Activated naive CD4-positive, alpha-beta T cell (primary cell): ENCODE measurements at places on chromosomes 1 and 21.

GRCh38 chr1:221762121-221762520 lies 20.2 kb upstream of the DUSP10 start:
- DNase-seq: no peak

- no peak for DNase-seq
These were observed 88.9 kb downstream of the NTNG1 start for GRCh38 chr1:107229711-107230110.

DNA sequence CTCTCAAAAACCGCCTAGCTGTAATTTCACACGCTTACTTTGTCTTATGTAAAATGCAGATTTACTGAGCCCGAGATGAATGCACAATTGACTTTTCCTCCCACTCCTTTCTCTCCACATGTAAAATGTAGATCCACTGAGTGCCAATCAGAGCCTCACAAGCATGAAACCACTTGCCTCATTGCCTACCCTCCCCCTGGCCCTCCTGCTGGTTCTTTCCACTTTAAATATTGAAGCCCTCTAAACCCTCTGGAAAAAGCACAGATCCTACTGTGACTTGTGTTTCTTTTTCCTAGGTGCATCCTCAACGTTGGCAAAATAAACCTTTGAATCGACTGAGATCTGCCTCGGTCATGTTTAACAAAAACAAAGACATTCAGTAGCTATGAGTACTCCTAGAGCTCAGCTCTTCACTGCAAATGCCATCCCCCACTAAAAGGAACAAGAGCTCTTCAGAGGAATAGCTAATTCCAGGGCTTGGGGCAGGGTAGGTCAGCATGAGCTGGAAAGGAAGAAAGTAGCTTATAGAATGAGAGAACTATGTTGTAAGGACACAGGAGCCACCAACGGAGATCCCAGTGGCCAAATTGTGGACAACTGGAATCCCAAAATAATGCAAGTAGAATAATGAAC lies 365.5 kb upstream of the RUNX1 start:
- no peak for DNase-seq

- DNase-seq: no peak
These were observed 74.7 kb downstream of the HSPA13 start for GRCh38 chr21:14308234-14308633.

- no peak for DNase-seq
These were observed 35.6 kb downstream of the TMEM63A start for GRCh38 chr1:225846331-225847310.

DNA sequence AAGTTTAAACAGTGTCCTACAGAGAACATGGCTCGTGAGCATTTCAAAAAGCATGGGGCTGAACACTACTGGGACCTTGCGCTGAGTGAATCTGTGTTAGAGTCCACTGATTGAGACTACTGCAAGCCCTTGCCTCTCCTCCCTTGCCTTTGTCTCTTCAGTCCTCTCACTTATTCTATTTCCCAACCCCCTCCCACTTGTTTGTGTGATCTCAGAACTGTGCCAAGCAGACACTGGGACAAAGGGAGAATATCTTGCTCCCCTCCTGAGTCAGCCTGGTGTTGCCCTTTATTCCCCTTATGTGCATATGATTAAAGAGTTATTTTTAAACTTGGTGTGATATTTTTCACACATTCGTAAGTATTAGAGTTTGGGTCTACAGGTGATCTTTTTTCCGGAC lies 11.1 kb upstream of the RPRD2 start:
- DNase-seq: no peak

DNA sequence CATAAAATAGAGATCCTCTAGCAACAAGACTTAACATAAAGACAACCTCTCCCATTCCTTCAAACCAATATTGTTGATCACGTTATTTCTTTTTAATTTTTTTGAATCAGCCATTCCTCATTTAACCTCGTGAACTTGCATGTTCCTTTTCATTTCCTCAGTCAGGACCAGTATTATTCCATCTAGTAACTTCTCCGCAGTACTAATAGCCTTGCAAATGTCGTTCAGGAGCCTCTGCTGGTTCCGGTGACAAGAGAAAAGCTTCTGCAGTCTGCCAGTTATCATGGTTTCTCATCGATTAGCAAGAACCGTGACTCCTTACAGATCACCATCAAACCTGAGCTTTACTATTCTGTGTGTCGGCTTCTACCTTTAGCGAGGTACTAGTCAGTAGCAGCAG lies 3.0 kb downstream of the APP start:
- no peak for DNase-seq

- DNase-seq: no peak
These were observed 25.5 kb upstream of the ZC3H12A start for GRCh38 chr1:37448691-37449417.

DNA sequence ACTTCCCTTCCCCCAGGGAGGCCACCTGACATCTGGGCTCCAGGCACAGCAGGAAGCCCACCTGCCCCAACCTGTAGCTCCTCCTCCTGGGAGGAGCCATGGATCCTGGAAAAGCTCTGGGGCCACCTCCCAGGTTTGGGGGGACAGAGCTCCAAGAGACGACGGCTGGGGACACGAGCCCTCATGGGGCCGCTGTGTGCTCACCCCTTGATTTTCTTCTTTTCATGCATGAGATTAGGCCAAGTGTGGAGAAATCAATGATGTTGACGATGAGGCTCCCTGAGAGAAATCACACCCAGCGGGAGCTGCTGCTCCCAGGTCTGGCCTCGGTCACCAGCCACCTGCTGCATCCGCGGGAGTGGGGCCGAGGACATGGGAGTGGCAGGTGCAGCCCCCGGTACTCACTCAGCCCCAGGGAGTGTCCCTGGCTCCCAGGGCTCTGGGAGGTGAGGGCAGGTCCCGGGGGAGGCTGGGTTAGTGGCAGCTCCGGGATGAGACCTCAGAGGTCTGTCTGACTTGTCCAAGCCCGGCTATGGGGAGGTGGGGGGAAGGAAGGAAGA lies 8.7 kb downstream of the TNFRSF14 start:
- no peak for DNase-seq

DNA sequence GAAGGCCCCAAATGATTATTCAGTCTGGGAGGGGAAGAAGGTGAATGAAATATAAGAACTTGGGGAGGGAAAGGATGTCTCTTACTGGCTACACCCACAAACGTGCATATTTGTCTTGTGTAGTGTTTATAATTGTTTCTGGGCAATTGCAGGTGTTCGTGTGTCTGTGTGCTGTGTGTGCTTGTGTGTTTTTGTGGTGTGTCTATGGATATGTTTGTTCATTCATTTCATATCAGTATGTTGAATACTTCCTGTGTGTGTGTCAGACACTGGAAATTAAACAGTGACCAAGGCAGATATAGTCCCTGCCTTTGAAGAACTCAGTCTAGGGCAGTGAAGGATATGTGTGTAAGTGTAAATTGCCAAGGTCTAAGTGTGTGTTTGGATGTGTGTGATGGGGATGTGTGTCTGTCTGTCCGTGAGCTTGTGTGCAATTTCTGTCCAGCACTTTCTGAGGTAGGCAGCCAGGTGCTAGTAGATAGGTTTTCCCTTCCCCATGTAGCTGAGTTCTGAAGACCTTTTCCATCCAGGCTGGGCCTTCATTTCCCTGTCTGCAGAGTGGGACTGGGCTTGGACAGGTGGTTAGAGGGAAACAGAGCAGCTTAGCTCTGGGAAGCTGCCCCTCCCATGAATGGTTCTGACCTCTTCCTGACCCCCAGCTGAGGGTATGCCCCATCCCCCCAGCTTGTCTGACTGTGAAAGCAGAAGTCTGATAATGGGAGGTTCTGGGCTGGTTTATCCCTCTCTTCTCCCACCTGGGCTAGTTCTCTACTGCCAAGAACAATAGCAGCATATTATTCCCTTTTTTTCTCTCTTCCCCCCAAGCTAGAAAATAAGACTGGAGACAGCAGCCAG lies 3.8 kb downstream of the AGO1 start:
- DNase-seq: no peak

- DNase-seq: no peak
These were observed 105.7 kb upstream of the COL6A1 start for GRCh38 chr21:45875881-45876280.

DNA sequence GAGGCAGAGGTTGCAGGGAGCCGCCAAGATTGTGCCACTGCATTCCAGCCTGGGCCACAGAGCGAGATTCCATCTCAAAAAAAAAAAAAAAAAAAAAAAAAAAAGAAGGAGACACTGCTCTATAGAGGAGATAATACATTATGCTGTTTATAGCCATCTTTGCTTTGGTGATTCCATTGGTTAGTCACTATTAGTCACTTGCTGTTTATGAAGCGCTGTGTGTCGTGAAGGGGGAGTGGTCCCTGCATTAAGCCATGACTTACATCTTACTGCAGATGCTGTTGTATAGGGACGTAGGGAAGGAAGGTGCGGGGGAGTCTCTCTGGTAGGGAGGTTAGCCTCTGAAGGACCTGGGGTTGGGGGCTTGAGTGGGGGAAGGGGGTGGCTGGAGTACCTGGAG lies 48.3 kb downstream of the HUNK start:
- no peak for DNase-seq

DNA sequence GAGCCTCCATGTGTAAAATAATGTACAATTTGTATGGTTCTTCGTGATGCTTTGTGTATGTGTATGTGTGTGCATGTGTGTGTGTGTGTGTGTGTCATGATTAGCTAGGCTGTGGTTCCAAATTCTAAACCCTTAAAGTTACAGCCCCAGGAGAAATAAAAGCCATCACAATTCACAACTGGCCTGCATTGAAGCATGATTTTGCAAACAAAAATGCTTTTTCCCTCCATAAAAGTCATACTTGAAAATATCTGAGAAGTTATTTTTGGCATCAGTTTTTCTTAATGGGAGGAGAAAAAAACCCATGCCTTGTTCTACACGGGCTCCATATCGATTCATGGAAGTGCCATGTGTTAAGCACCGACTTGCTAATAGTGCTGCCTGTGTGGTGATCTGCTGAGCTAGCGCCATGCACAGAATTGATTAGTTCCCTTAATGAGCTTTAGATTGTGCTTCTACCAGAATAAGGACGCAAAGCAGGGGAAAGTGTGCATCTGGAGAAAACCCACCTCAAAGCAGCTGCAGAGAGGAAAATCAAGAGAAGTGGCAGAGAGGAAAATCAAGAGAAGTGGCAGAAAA lies 207.3 kb downstream of the DSCAM start:
- no peak for DNase-seq

GRCh38 chr1:226692823-226693222 lies 46.3 kb downstream of the ITPKB start:
- DNase-seq: no peak

- DNase-seq: no peak
These were observed 17.3 kb upstream of the TSPEAR start for GRCh38 chr21:44728716-44729115.

DNA sequence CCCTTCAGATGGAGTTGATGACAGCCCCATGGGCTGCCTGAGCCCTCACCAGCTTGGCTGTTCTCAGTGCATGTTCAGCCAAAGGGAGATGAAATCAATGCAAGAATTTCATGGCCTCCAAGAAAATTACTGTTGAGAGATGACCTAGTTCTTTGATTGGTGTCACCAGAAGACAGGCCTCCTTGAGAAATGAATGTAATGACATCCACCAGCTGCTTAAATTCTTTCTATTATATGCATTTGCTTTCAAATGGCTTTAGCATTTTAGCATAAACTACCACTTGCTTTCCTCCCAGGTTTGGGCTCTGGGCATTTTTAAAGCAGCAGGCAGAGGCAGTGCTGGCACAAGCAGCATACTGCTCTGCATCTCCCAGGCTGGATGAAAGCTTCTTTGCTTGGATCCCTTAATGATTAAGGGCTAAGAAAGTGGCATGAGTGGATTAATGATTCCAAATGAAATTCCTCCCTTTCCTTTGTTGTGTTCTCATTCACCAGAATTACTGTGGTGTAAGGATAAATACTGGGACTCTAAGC lies 278.4 kb downstream of the ZNF326 start:
- no peak for DNase-seq

GRCh38 chr21:44379515-44379848 lies 26.1 kb downstream of the TRPM2 start:
- no peak for DNase-seq

DNA sequence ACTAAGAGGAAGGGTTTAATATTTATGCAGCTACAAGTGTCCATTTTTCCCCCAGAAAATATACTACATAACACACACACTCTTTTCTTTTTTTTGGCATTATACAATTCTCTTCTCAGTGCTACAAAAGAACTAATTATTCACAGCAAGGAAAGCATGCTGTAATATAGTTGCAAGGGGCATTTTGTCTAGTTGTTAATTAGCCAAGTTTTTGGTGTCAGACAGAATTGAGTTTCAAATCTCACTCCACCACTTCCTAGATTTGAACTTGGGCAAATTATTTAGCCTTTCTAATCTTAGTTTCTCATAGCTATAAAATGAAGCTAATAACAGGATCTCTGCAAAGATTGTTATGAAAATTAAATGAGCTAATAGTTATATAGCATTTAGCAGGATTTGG lies 60.0 kb upstream of the VTCN1 start:
- DNase-seq: no peak

- no peak for DNase-seq
These were observed 2.9 kb upstream of the SH3D21 start for GRCh38 chr1:36303244-36303643.

DNA sequence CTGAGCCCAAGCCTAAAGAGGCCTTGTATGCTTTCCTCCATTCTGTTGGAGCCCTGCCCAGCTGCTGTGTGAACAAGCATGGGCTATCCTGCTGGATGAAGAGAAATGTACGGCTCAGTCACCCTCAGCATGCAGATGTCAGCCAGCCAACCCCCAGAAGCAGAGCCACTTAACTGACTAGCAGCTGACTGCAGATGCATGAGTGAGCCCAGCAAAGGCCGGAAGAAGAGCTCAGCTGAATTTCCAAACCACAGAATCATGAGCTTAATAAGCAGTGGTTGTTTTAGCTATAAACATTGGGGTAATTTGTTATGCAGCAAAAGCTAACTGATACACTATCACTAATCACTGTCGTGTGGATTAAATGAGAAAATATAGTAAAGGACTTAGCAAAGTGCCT lies 39.0 kb downstream of the FOXO6 start:
- no peak for DNase-seq

- DNase-seq: no peak
These were observed 183.5 kb downstream of the PATJ start for GRCh38 chr1:61925591-61926298.

GRCh38 chr1:9843576-9843945 lies 19.8 kb upstream of the CLSTN1 start:
- DNase-seq: no peak

- DNase-seq: no peak
These were observed 14.4 kb downstream of the MTF2 start for GRCh38 chr1:93093332-93094006.

- no peak for DNase-seq
These were observed 122.3 kb upstream of the SLC44A3 start for GRCh38 chr1:94697839-94698238.

GRCh38 chr1:111503585-111504060 lies at the start of the genes ADORA3 and TMIGD3:
Gene ADORA3, minus strand, starts transcription at chr1:111503633. Its CDS starts 279 bp downstream, at chr1:111503354.
Gene TMIGD3, minus strand, starts transcription at chr1:111503633. Its CDS starts 279 bp downstream, at chr1:111503354.
- DNase-seq: no peak

- DNase-seq: no peak
These were observed 14.8 kb upstream of the ANGPTL7 start for GRCh38 chr1:11174261-11174942.

DNA sequence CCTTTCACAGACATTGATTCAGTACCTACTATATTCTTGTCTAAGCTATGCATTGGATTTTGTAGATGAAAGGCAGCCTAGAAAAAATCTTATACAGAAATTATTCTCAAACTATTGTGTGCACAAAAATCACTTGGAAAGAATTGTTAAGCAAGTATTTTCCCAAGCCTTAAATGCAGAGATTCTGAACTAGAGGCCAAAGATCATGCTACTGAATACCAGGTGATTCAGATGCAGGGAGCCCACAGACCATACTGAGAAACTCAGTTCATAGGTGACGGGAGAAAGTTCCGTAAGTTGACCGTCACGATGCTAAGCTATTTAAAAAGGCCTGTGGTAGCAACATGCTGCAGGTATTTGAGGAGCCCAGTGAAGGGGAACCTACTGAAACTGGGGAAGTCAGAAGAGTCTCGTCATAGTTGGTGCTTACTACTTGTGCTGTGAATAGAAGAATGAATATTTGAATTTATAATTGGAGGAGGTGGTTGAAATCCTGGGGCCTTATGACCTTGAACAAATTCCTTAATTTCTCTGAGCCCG lies 150.8 kb downstream of the NFIA start:
- no peak for DNase-seq
